ENCODE measurements at places on chromosomes 5 and 9. TPM values are rescaled to one million over a fixed set of nuclear protein-coding genes. Genes with fewer than 3 reads are reported as not detected.

DNA sequence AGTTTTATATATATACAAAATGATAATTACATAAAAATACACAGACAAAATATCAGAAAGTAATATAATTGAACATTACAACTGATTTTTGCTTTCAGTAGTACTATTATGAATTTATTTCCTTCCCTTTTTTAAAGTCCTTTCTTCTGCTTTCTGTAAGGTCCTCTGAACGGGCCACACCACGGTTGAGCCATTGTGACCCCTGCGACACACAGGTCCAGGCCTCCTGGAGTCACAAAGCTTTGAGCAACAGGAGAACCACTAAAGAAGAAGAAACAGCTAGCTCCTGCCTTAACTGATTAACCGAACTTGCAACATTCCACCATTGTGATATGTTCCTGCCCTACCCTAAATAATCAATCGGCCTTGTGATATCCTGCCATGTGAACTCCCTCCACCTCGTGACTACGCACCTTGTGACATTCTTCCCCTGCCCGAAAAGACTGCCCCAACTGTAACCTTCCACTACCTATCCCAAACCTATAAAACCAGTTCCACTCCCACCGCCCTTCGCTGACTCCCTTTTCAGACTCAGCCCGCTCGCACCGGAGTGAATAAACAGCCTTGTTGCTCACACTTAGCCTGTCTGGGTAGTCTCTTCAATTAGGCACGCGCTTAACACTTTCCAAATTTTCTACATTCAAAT is 375.0 kb upstream of the RFX3 start:
- no peak for DNase-seq

RANBP3L gene
- total RNA-seq = under 0.01 TPM

- no peak for DNase-seq
Observed at GRCh38 chr5:16600397-16600796, 16.4 kb downstream of the RETREG1 start.

DMAC1 gene
- 9.5 TPM for total RNA-seq

ARSI gene
- total RNA-seq = not detected

DNA sequence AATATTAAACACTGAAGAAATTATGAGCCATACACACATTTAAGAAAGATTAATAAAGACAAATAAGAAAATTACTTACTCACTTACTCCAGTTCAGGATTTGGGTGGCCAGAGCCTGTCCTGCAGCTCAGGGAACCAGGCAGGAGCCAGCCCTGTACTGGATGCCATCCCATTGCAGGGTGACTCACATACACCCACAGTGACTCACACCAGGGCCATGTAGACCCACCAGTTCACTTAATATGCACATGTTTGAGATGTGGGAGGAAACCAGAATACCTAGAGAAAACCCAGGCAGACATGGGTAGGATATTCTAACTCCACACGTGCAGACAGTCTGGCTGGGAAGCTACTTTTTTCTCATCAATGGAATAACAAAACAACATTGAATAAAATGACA is 49.6 kb upstream of the ADRB2 start:
- peak; percentile 47 for DNase-seq

DNA sequence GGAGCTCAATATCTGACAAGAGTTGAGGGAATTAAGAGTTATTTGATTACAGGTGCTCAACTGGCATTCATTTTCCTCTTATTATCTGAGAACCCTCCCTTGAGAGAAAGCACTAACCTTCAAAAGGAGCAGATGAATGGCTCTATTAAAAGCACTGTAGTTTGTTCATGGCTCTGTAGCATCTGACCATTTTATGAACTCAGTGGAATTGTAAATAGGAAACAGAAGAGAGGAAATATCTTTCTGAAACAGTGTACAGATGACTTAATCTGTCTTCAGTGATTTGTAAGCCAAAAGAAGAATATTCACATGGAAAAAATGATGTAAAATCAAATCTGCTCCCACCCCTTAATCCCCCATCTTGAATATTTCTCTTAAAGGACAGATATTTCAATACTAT is 810.4 kb upstream of the GRAMD2B start:
- peak; percentile 76 for DNase-seq

DNA sequence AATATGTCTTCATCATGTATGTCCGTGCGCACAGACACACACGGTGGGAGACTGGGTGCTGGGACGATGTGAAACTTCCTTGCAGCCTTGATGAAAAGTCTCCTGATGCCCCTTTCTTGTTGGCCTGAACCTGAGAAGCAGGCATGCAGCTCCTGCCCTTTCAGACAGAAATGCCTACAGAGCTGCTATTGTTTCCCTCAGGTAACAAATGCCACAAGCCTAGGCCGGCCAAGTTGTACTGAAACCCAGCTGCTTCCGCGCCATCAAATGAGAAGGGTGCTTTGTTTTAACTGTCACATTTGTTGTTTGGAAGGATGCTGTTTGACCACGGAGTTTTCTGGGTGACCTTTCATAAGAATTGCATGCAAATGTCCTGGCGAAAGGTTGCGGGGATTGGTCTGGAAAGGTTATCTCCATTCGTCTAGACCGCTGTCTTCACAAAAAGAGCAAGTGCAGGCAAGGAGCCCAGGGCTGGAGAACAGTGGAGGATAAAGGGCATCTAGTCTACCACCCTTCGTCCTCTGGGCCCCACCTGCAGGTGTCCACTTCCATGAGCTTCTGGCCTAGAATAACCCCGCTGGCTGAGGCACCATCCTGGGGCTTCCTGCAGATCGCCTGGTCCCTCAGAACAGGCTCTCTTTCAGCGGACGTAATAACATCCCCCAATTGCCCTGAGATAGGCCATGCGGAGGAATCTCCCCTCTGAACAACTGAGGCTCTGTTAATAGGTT is 197.2 kb downstream of the SEMA6A start:
- DNase-seq = no peak

- no peak for DNase-seq
Observed at GRCh38 chr5:93590493-93590892, 7.5 kb downstream of the NR2F1 start.

CDH9 gene
- total RNA-seq = not detected
